ENCODE measurements at places on chromosomes 5 and 9.
A peak's percentile ranks its signal among the peaks of the same experiment; 100 is the strongest.

- H3K4me3 ChIP-seq: no peak overlapping the region
- H3K4me1 ChIP-seq: peaks cover 17% of the 10 kb centered on the region
- H3K36me3 ChIP-seq: no peaks in the 10 kb centered on the region
- no peaks in the 10 kb centered on the region for H3K27me3 ChIP-seq
These were observed 112.8 kb downstream of the EMB start for GRCh38 chr5:50328193-50328729.

DNA sequence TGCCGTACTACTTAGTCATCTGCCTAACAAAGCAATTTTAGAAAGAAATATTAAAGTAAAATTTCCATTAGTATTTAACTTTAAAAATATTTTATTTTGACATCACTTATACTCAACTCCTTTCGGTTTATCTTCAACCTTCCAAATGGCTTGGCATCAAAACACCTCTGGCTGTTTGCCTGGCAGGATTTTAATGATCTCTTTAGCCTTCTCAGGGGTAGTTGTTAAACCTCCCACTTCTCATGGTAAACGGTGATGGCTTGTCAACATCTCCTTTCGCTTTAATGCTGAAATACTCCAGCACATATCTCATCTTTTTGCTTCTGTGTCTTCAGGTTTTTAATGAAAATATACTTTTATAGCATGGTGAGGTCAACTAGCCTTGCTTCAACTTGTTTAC, 747.1 kb downstream of the CETN3 start:
- no peak for DNase-seq
- no peak overlapping the region for H3K27ac ChIP-seq
- H3K36me3 ChIP-seq: no peaks in the 10 kb centered on the region
- no peak overlapping the region for H3K4me3 ChIP-seq
- H3K4me1 ChIP-seq: no peaks in the 10 kb centered on the region

- H3K27me3 ChIP-seq: peaks cover 3% of the 10 kb centered on the region
- no peaks in the 10 kb centered on the region for H3K36me3 ChIP-seq
- no peak for DNase-seq
- no peaks in the 10 kb centered on the region for H3K4me1 ChIP-seq
- no peak overlapping the region for H3K4me3 ChIP-seq
These were observed 138.8 kb downstream of the LRRC70 start for GRCh38 chr5:62717301-62717933.

GRCh38 chr5:169268019-169268418, 32.9 kb downstream of the SLIT3 start:
- H3K4me3 ChIP-seq: no peak overlapping the region
- H3K27ac ChIP-seq: no peak overlapping the region
- H3K36me3 ChIP-seq: no peaks in the 10 kb centered on the region
- no peaks in the 10 kb centered on the region for H3K4me1 ChIP-seq
- DNase-seq: no peak

DNA sequence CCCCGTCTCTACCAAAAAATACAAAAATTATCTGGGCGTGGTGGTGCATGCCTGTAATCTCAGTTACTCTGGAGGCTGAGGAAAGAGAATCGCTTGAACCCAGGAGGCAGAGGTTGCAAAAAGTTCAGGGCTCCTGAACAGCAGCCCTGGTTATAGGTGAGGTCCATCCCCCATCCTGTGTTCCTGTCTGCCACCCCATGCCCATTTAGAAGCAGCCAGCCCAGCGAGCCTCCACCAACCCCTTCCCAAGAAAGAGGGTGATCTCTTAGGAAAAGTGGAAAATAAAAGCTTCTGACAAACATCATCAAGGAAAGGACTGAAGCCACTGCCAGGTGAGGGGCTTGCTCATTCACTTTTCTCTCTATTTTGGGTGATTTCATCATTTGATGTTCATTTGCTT, 55.8 kb downstream of the FSTL4 start:
- peaks cover 13% of the 10 kb centered on the region for H3K27me3 ChIP-seq
- no peak for DNase-seq
- no peaks in the 10 kb centered on the region for H3K36me3 ChIP-seq
- H3K4me3 ChIP-seq: no peak overlapping the region
- no peak overlapping the region for H3K27ac ChIP-seq
- H3K4me1 ChIP-seq: no peaks in the 10 kb centered on the region

- H3K4me1 ChIP-seq: no peaks in the 10 kb centered on the region
- no peaks in the 10 kb centered on the region for H3K36me3 ChIP-seq
- no peak for DNase-seq
- no peak overlapping the region for H3K4me3 ChIP-seq
These were observed 1619.0 kb upstream of the WWC1 start for GRCh38 chr5:166672431-166672830.

DNA sequence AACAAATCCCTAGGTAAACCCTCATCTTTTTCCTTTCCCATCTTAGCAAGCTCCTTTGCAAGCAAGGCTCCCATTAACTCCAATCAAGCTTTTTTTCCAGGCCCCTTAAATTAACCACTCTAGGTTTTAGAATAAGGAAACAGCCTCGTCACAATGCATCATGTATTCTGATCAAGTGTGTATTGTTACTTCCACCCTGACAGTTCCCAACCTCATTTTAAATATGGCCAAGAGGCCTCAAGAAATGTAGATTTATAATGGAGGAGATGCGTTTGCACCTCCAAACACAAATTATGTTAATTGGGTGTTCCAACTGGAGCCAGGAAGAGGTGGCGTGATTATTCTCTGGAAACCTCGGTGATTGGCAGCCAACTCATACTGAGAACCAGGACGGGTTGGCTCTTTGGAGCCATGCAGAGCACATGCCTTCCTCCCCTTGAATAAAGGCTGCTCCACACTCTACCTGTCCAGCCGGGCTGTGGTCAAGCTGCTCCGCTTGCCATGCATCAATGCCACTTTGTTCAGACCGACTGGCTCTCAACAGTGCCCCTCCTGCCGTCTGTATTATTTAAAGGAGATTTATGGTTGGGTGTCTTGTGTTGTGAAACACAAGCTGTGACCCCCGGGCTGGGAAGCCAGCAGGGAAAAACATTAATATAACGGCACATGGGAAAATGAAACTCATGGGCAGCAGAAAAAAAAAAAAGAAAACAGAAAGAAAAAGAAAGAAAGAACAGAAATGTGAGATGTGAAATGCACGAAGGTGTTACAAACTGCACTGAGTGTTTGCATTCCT, 191.1 kb downstream of the EBF1 start:
- H3K4me1 ChIP-seq: peaks cover 5% of the 10 kb centered on the region
- H3K27me3 ChIP-seq: no peaks in the 10 kb centered on the region
- H3K36me3 ChIP-seq: no peaks in the 10 kb centered on the region
- H3K4me3 ChIP-seq: no peak overlapping the region

GRCh38 chr5:35031276-35031675, 16.5 kb downstream of the AGXT2 start:
- no peak overlapping the region for H3K4me3 ChIP-seq
- H3K4me1 ChIP-seq: no peaks in the 10 kb centered on the region
- H3K27me3 ChIP-seq: peaks cover 15% of the 10 kb centered on the region
- H3K36me3 ChIP-seq: no peaks in the 10 kb centered on the region
- DNase-seq: no peak
- H3K27ac ChIP-seq: no peak overlapping the region

GRCh38 chr5:127434588-127434987, 82.9 kb upstream of the PRRC1 start:
- no peak overlapping the region for H3K4me3 ChIP-seq
- DNase-seq: no peak
- no peaks in the 10 kb centered on the region for H3K36me3 ChIP-seq
- no peaks in the 10 kb centered on the region for H3K4me1 ChIP-seq
- no peaks in the 10 kb centered on the region for H3K27me3 ChIP-seq

DNA sequence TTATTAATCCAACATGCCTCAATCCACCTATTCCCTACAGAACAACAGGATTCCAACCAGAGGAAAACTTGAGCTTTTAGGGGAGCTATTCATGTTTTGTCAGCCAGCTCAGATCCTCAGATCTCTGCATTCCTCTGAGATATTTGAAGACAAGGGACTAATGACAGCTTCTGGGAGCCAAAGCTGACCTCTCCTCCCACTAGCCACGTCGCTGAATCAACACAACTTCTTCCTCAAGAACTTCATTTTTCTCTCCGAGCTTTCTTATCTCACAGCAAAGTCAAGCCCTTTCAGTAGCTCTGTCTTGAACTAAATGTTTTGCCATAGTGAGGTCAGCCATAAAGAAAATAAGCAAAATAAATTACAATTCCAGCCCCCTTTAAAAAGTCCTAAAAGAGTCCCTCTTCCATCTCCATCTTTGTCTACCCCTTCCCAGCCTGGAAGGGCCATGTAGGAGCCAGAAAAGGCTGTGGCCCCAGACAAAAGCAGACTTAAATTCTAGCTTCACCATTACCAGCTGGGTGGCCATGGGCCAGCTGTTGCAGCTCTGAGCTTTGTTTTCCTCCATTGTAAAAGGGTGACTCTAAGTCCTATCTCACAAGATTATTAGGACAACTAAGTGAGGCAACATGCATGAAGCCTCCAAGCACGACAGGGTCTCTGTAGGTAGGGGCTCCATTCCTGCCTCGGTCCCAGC, 65.0 kb downstream of the HSD17B3 start:
- DNase-seq: no peak
- H3K27me3 ChIP-seq: peaks cover 79% of the 10 kb centered on the region
- peaks cover 1% of the 10 kb centered on the region for H3K36me3 ChIP-seq
- no peak overlapping the region for H3K4me3 ChIP-seq
- no peak overlapping the region for H3K27ac ChIP-seq

DNA sequence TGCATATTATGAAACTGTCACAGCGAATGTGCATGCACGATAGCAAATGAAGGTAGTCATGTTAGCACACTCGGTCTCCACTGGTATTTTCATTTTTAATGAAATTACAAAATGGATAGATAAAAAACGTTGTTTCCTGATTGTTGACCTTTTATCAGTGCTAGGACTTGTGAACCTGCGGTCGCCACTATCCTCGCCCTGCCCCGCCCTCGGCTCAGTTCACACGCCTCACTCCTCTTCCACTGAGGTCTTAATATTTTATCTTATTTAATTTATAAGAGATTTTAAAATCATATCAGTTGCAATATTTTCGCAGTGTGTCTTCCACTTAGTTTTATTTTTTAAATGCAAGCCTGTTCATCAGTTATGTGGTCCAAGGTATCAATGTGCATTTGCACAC, 382.6 kb upstream of the IRX4 start:
- H3K27me3 ChIP-seq: peaks cover 8% of the 10 kb centered on the region
- no peaks in the 10 kb centered on the region for H3K36me3 ChIP-seq
- H3K4me1 ChIP-seq: no peaks in the 10 kb centered on the region

GRCh38 chr5:163916861-163917260, 411.4 kb downstream of the MAT2B start:
- no peaks in the 10 kb centered on the region for H3K36me3 ChIP-seq
- H3K27me3 ChIP-seq: no peaks in the 10 kb centered on the region
- no peak for DNase-seq
- no peak overlapping the region for H3K4me3 ChIP-seq
- H3K4me1 ChIP-seq: peaks cover 20% of the 10 kb centered on the region

DNA sequence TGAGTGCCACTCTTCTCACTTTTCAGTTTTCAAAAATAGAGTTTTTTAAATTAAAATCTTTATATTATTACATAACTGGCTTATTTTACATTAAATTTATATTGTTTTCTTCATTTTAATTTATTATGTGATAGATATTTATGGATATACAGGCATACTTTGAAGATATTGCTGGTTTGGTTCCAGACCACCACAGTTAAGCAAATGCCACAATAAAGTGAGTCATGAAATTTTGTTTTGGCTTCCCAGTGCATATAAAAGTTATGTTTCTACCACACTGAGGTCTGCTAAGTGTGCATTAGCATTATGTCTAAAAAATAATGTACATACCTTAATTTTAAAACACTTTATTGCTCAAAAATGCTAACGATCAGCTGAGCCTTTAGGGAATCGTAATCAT, 47.4 kb downstream of the NDUFS4 start:
- H3K27ac ChIP-seq: no peak overlapping the region
- H3K4me1 ChIP-seq: no peaks in the 10 kb centered on the region
- H3K27me3 ChIP-seq: no peaks in the 10 kb centered on the region
- H3K4me3 ChIP-seq: no peak overlapping the region
- peaks cover 37% of the 10 kb centered on the region for H3K36me3 ChIP-seq

DNA sequence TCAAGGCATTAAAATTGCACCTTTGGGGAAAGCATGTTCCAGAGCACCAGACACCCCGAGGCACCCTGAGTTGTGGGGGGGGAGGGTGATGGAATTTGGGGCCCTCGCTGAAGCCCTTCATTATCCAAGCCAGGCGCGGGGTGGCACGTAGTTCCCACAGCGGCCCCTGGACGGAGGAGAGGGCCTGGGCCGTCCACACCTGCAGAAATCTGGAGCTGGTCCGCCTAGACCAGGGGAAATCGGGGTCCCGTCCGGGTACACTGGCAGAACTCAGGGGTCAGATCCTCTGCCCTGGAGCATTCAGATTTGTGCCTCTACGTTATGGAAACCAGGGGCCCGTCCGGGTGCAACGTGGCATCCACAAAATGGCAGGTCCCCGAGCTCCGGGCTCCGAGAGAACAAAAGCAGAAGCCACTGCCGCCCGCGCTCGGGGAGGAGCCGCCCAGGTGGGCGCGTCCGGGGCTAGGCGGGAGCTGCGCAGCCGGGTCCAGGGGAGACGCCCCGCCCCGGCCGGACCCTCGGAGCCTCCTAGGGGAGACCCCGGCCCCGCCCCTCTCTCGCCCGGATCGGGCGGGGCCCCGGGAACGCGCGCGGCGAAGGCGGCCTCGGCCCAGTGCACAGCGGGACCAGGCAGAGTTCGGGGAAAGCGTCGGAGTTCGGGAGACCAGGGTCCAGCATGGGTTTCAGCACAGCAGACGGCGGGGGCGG, at the start of gene PLEKHG4B:
TSS of gene PLEKHG4B (plus strand) at position 613 of the 708 bp plus-strand sequence. CDS start at position 677, 64 bp downstream.
- peak; percentile 8 for DNase-seq
- H3K4me1 ChIP-seq: peaks cover 2% of the 10 kb centered on the region
- H3K4me3 ChIP-seq: peak within 1 kb of the TSS; percentile 16
- no peaks in the 10 kb centered on the region for H3K36me3 ChIP-seq
- peaks cover 45% of the 10 kb centered on the region for H3K27me3 ChIP-seq

DNA sequence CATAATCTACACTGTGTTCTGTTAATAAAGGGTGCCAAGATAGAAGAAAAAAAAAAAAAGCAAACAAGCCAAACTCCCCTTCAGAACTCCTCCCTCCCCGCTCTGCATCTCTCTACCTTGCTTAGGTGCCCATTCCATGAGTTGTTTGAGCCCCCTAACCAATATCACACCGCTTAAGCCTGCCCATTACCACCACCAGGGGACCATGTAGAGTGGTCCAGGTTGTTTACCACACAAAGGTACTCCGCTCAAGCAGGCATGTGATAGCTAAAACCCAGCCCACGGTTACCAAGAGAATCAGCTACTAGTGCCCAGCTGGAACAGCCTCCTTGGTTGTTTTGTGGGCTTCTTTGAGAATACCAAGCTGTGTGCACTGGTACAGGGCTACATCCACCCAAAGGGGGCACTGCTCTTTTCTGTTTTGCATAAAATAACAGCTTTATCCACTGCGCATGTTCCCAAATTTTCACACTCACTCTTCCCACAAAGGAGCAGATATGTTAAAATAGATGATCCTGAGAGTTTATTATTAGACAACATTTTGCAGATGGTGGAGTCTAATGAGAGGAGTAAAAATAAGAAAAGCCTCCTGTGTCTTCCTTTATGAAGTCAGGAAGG, 304.1 kb downstream of the DEPDC1B start:
- no peak overlapping the region for H3K4me3 ChIP-seq
- no peaks in the 10 kb centered on the region for H3K36me3 ChIP-seq
- no peaks in the 10 kb centered on the region for H3K4me1 ChIP-seq
- no peaks in the 10 kb centered on the region for H3K27me3 ChIP-seq
- no peak overlapping the region for H3K27ac ChIP-seq

Measured in activated naive CD8-positive, alpha-beta T cell treated with anti-CD3 and anti-CD28 coated beads, Interleukin-2, amount 50 U/mL, for 24 hours (primary cell).